ENCODE measurements at places on chromosomes 2 and 18. TPM values are rescaled to one million over a fixed set of nuclear protein-coding genes. Genes with fewer than 3 reads are reported as not detected.

DNA sequence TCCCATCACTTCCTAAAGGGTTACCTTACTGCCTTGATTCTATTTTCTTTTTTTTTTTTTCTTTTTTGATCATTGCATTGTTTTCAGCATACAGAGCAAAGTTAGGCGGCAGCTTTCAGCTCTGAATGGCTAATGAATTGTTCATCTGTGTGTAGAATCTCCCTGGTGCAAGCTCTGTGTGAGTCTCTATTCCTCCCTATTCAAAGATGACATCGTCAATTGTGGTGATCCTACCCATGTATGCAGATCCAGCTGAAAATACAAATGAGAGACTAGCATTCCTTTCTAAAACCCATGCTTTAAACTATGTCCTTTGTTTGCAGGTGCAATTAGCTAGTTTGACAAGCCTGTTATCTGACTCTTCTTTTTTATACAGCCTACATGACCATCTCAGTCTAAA is 539.0 kb downstream of the ARHGAP15 start:
- no peak for DNase-seq
- no peaks in the 10 kb centered on the region for H3K36me3 ChIP-seq
- H3K4me3 ChIP-seq, result no peak overlapping the region
- no peaks in the 10 kb centered on the region for H3K4me1 ChIP-seq
- no peaks in the 10 kb centered on the region for H3K27me3 ChIP-seq
- H3K27ac ChIP-seq, result no peak overlapping the region

DNA sequence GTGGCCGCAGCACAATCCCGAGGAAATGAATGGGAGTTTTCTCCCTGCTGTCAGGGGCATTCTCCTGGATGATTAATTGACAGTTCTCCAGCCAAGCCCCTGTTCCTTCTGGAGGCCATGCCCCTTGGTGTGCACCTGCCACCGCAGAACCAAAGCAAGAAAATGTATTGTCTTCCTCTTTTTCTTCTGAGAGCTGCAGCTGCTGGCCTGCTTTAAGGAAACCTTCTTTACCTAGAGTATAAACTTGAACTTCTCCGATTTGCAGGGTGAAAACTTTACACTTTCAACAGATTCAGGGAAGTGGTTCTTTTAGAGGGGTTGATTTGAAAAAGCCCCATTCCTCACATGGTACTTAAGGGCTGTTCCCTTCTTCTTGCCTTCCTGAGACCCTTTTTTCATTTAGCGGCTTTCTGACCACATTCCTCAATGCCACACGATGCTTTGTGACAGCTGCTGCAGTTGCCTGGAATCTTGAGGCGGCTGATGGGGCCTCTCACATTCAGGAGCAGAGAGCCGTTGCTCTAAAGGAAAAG is 402.8 kb downstream of the TXNL1 start:
- no peak for DNase-seq
- no peaks in the 10 kb centered on the region for H3K36me3 ChIP-seq

GRCh38 chr2:108932736-108933332 is 56.2 kb downstream of the EDAR start:
- DNase-seq, result no peak
- H3K4me3 ChIP-seq, result no peak overlapping the region
- H3K36me3 ChIP-seq, result no peaks in the 10 kb centered on the region
- peaks cover 11% of the 10 kb centered on the region for H3K4me1 ChIP-seq

- H3K36me3 ChIP-seq, result peaks cover 48% of the 10 kb centered on the region
- no peaks in the 10 kb centered on the region for H3K27me3 ChIP-seq
- no peak overlapping the region for H3K27ac ChIP-seq
- H3K4me3 ChIP-seq, result no peak overlapping the region
- DNase-seq, result no peak
Measured at GRCh38 chr2:230812033-230812432, 52.7 kb upstream of the ITM2C start.

- no peaks in the 10 kb centered on the region for H3K27me3 ChIP-seq
- no peak overlapping the region for H3K27ac ChIP-seq
- no peak overlapping the region for H3K4me3 ChIP-seq
- no peak for DNase-seq
- H3K4me1 ChIP-seq, result no peaks in the 10 kb centered on the region
Measured at GRCh38 chr2:59066787-59067399, 825.8 kb upstream of the FANCL start.

- H3K36me3 ChIP-seq, result no peaks in the 10 kb centered on the region
- H3K27me3 ChIP-seq, result no peaks in the 10 kb centered on the region
- H3K4me1 ChIP-seq, result no peaks in the 10 kb centered on the region
- no peak overlapping the region for H3K4me3 ChIP-seq
- H3K27ac ChIP-seq, result no peak overlapping the region
Measured at GRCh38 chr2:125405816-125406215, 1250.1 kb upstream of the GYPC start.

DNA sequence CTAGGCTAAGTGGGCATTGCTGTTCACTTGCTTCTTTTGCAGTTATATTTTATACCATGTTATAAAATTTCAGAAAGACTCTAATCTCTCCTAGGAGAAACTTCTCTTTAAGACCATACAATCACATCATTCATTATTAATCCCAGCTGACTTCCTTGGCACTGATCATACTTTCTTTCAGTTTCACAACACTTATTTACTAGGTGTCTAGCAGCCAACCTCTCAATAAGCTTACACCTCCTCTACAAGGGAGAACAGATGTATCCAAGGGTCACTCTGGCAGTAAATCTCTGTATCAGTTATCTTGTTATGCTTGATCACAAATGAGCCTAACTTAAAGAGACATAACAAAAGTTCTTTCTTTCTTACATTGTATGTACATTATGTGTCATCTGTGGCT is 69.8 kb upstream of the EPB41L5 start:
- no peaks in the 10 kb centered on the region for H3K4me1 ChIP-seq
- DNase-seq, result no peak
- peaks cover 8% of the 10 kb centered on the region for H3K36me3 ChIP-seq
- H3K27me3 ChIP-seq, result no peaks in the 10 kb centered on the region
- no peak overlapping the region for H3K4me3 ChIP-seq

GRCh38 chr18:14941792-14942191 is 193.8 kb downstream of the ANKRD30B start:
- no peak for DNase-seq
- no peaks in the 10 kb centered on the region for H3K36me3 ChIP-seq
- no peaks in the 10 kb centered on the region for H3K27me3 ChIP-seq
- no peak overlapping the region for H3K27ac ChIP-seq
- H3K4me3 ChIP-seq, result no peak overlapping the region

DNA sequence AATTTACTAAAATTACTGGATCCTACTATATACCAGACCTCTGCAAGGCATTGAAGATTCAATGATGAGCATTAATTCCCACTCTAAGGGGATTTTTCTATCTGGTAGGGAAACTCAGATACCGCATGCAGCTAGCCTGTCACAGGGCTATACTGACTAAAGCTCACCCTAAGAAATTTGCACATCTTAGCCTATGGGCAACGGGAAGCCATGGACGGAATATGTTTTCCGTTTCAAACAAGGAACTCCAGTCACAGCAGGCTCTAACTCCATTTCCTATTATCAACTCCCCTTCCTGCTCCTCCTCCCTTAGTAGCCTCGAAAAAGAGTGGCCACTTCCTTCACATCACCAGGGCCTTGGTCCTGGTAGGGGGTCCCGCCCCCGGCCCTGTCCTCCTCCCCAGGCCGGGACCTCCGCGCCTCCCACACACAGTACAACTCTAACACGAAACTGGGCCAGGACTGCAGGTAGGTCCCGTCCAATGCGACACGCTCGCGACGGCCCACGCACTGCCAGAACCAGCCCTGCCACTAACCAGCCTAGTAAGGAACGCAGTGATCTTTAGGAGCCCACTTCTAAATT is 659 bp upstream of the COX5B start:
- H3K27me3 ChIP-seq, result no peaks in the 10 kb centered on the region
- no peaks in the 10 kb centered on the region for H3K4me1 ChIP-seq
- DNase-seq, result no peak
- peaks cover 30% of the 10 kb centered on the region for H3K36me3 ChIP-seq

DNA sequence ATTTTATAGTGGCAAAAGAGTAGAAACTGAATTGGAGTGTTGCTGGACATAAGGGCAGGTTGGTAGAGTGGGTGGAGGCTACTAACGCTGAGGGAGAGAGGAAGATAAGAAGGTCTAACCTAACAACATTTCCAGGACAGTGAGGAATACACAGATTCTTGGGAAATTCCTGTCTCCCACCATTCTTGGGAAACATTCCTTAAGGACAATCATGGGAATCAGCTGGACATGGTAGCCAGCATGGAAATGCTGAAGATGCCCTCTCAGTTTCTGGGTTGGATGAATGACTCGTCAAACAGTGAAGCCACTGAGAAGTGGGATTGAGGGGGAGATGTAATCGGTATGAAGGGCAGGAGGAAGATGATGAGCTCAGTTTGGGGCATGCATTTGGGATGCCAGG is 265.4 kb downstream of the AFF3 start:
- no peak overlapping the region for H3K4me3 ChIP-seq
- DNase-seq, result no peak
- no peaks in the 10 kb centered on the region for H3K36me3 ChIP-seq
- H3K4me1 ChIP-seq, result no peaks in the 10 kb centered on the region

GRCh38 chr2:120461092-120461491 is 115.2 kb downstream of the INHBB start:
- no peak overlapping the region for H3K27ac ChIP-seq
- no peaks in the 10 kb centered on the region for H3K4me1 ChIP-seq
- no peak overlapping the region for H3K4me3 ChIP-seq
- no peak for DNase-seq

- no peaks in the 10 kb centered on the region for H3K27me3 ChIP-seq
- H3K27ac ChIP-seq, result no peak overlapping the region
- no peak overlapping the region for H3K4me3 ChIP-seq
- H3K36me3 ChIP-seq, result no peaks in the 10 kb centered on the region
- no peaks in the 10 kb centered on the region for H3K4me1 ChIP-seq
- no peak for DNase-seq
Measured at GRCh38 chr2:107364361-107364950, 462.2 kb upstream of the RGPD4 start.

- no peaks in the 10 kb centered on the region for H3K4me1 ChIP-seq
- no peak for DNase-seq
- H3K4me3 ChIP-seq, result no peak overlapping the region
- H3K27me3 ChIP-seq, result no peaks in the 10 kb centered on the region
- no peaks in the 10 kb centered on the region for H3K36me3 ChIP-seq
Measured at GRCh38 chr2:191660575-191660974, 17.4 kb upstream of the NABP1 start.

- no peaks in the 10 kb centered on the region for H3K27me3 ChIP-seq
- DNase-seq, result no peak
- H3K27ac ChIP-seq, result no peak overlapping the region
- no peak overlapping the region for H3K4me3 ChIP-seq
Measured at GRCh38 chr2:158211502-158211901, 109.8 kb downstream of the UPP2 start.

GRCh38 chr2:63882395-63883105 is 40.9 kb downstream of the UGP2 start:
- no peaks in the 10 kb centered on the region for H3K4me1 ChIP-seq
- DNase-seq, result no peak
- no peak overlapping the region for H3K4me3 ChIP-seq
- H3K27me3 ChIP-seq, result no peaks in the 10 kb centered on the region
- no peak overlapping the region for H3K27ac ChIP-seq

DNA sequence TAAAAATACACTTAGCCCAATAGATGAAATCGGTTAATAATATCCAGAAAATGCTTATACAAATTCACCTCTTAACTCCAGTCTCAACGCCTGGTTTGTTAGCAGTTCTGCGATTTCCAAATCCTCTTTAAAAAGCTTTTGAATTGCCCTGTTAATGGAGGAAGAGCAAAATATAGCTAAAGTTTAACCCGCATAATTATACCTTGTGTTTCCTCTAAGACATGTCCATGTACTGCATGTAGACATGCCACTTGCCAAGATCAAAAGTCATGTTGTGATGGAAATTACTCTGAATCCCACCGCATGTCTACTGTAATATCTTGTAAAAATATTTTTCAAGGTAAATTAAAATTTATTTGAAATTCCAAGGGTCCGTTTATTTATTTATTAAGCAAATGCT is 291.2 kb upstream of the LRP1B start:
- H3K4me1 ChIP-seq, result no peaks in the 10 kb centered on the region
- no peak overlapping the region for H3K4me3 ChIP-seq
- H3K27me3 ChIP-seq, result no peaks in the 10 kb centered on the region
- H3K27ac ChIP-seq, result no peak overlapping the region
- no peak for DNase-seq

- no peak overlapping the region for H3K27ac ChIP-seq
- no peaks in the 10 kb centered on the region for H3K27me3 ChIP-seq
- H3K4me1 ChIP-seq, result no peaks in the 10 kb centered on the region
Measured at GRCh38 chr2:123165616-123166015, 859.5 kb upstream of the CNTNAP5 start.

DNA sequence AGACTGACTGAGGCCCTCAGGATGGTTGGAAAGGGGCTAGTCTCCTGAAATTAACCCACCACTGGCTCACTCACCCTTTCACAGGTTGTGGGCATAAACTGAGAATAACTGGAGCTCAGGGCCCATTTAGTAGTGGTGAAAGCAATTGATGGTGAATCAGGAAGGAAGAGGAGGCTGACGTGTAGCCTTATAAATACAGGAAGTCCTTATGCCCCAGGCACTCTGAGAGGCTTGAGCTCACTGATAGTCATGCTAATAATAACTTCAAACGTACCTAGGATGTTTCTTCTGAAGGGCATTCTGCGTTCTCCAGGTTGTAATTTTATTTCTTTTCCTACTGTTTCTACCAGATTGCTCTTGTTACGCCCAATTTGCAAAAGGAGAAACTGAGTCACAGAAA is 328.4 kb downstream of the CLIP4 start:
- H3K27me3 ChIP-seq, result no peaks in the 10 kb centered on the region
- H3K36me3 ChIP-seq, result no peaks in the 10 kb centered on the region
- H3K4me3 ChIP-seq, result no peak overlapping the region
- H3K27ac ChIP-seq, result no peak overlapping the region

DNA sequence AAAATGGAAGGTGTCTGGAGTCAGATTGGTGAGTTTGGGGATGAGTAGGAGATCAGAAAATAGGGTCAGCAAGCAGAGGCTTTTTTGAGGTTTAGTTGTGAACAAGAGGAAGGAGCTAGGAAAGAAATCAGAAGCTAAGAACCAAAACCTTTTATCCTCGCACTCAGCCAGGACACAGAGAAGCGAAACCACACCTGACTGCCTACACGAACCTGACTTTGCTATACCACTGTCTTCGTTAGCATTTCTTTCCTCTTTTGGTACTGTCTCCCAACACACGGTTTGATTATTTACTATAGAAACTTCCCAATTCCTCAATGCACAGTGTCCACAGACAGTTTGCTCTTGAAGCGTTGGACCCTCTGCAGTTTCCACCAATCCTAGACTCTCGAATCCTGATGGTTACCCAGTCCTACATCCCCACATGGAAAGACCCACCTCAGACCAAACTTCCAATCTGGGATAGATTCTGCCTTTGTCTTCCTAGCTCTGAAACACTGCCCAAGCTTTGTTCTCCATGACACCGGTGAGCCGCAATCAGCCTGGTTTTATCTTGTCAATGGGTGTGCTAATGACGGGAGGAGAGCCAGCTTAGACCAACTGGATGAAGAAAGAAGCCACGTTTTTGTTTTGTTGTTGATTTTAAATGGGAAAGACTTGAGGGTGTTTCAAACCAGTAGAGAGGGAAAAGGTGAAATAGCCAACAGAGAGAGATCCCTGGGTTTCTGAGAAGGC is 137.4 kb downstream of the CABLES1 start:
- no peaks in the 10 kb centered on the region for H3K27me3 ChIP-seq
- H3K36me3 ChIP-seq, result no peaks in the 10 kb centered on the region
- no peak for DNase-seq
- H3K4me1 ChIP-seq, result no peaks in the 10 kb centered on the region
- H3K4me3 ChIP-seq, result no peak overlapping the region

Gene CBLN2
- total RNA-seq, result 2.7 TPM

Gene NT5C1B
- total RNA-seq, result not detected

Gene GALNT13
- 2.2 TPM for total RNA-seq

Gene IL1A
- not detected for total RNA-seq

Gene TMEFF2
- not detected for total RNA-seq

Gene RNU2-63P
- total RNA-seq, result not detected

Gene R3HDM1
- total RNA-seq, result 14.3 TPM

Gene CCDC68
- 8.0 TPM for total RNA-seq

Gene ANKRD30BL
- not detected for total RNA-seq

Gene NPPC
- 1.1 TPM for total RNA-seq

Gene ALLC
- not detected for total RNA-seq

Gene BCL2
- total RNA-seq, result 6.5 TPM

Gene SF3B1
- 103 TPM for total RNA-seq
